ENCODE measurements at places on chromosomes 2 and 18.

DNA sequence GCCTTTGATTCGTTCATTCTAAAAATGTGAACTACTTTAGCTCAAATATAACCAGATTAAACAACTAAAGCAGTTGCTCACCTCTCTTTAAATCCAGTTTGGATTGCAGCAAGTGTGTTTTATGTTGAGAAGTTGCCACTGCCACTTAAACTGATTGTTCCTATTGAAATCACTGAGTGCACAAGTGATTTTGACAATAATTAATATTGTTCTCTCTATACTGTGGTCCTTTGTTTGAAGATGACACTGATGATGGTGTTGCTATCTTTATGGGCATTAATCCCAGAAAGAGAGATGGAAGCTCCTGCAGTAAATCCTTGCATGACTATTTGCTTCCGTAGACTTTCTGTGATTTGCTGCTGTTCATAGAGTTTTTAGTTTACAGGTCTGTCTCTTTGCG, 251.4 kb upstream of the ZEB2 start:
- DNase-seq = no peak

DNA sequence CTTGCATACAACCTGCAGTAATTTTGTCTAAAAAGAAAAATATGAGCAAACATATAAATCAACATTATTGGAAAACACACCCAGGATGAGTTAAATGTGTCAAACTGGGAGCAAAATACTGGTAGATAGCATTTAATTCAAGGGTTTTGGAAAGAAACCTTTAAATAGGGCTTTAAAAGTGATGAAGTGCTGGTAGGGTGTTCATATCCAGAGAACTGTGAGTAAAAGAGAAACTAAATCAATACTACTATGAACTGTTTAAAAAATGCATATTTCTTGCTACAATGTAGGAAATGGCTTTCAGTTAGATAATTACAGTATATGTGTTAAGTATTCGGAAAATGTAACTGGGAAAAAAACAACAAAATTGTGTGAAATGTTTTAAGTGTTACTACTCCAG, 117.8 kb downstream of the ATAD2B start:
- DNase-seq = no peak

DNA sequence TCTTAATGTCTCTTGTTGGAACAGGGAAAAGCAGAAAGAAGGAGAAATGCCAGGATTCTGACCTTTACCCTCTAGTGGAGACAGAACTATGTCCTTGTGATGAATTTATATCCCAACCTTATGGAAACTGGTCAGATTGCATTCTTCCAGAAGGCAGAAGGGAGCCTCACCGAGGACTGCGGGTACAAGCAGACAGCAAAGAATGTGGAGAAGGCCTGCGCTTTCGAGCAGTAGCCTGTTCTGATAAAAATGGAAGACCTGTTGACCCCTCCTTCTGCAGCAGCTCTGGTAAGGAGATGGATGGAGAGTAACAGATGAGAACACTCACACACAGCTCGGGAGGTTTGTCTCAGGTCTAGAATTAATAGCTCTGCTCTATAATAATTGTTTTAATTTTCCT, 552.7 kb upstream of the HNMT start:
- no peak for DNase-seq

DNA sequence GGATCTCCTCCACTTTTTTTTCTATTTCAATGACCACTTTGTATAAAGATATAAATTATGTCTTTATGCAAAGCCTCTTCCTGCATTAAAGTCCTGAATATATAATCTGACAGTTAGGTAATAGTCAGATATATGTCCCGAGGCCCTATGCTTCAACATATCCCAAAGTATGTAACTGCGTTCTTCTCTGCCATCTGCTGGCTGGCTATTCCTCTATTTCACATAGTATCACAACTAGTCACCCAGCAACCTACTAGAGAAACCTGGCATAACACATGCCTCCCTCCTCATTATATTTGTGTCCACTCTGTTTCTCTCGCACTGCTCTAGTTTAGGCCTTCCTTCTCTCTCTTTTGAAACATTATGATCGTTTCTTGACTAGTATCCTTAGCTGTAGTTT, 640.8 kb downstream of the DPP10 start:
- DNase-seq = no peak

GRCh38 chr2:99905025-99905424, 237.4 kb downstream of the AFF3 start:
- DNase-seq = no peak

- DNase-seq = no peak
Measured at GRCh38 chr2:204239411-204240165, 303.0 kb downstream of the ICOS start.

DNA sequence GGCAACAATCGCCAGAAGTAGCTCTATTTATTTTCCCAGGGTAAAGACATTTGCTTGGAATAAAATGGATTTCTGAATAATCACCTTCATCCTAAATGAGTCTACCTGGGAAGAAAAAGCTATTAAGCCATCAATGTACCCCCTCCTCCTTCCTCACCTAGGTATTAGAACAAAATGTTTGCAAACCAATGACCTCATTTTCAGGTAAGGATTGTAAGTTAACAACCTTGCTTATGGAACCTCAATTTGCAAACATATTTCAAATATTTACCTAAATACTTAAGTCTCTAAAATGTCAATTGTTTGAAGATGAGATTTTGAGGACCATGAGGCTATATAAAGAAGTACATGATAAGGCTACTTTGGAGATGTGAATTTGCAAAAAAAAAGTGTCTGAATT, 43.9 kb downstream of the CAVIN2 start:
- DNase-seq = no peak

DNA sequence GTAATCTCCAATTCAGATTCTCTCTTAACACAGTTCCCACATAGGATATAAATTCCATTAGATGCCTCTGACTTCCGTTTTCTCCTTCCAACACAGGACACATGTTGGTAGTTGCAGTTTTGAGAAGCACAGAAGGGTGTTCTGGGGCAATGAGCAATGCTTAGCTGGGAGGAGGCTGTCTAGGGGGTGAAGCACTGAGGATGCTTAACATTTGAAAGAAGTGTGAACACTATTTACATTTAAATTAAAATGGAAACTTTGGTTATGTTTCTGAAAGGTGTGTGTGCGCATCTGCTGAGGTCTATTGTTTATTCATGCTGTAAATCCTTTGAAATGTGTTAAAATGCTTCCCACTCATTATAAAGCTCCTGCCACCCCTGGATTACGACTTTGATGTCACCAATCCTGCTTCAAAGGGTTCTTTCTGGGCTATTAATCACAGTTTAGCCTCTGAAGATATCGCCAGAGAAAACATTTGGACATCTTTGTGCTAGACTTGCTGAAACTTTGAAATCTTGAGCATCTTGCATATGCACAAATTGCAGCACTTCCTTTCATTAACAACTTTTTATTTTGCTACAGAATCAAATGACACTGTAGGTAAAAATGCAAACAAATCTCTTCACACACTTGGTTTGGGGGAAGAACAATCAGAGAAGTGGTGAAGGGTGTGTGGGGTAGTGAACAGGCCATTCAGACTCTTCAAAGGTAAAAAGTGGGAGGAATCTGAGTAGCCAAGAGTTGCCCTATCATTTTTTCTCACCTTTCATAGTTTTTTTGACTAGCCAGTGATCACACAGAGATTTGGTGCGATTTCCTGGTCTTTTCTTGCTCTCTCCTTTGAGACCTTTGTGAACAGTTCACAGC, 258.4 kb downstream of the MYO3B start:
- DNase-seq = no peak

DNA sequence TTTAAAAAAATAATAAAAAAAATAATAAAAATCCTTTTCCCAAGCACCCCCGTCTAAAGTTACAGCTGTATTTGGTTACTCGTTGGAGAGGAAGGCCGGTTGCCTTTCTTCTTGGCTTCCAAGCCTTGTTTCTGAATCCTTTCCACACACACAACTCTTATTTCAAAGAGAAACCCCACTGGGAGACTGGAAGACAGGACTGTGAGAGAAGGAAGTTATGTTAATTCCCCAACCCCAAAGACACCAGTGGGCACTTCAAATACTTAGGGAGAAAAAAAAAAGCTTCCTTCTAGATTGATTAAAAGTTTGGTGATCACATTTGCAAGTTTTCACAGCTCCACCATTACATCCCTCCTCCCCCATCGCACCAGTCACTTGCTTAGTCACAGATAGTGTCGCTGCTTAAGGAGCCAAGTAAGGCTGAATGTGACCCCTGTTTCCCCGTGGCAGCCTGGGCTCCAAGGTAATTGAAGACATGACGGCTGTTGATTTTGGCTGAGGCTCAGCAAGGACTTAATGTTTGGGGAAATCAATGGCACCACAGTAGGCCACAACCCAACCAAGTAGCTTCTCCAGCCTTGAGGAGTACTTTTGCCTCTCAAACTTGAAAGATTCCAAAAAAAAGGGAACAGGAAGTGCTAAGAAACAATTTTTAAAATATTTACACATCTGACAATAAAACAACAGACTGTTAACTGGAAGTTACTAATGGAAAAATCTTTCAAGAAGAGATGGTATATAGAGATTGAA, 40.8 kb upstream of the FRZB start:
- no peak for DNase-seq

GRCh38 chr18:27954226-27954625, 222.7 kb downstream of the CDH2 start:
- no peak for DNase-seq

DNA sequence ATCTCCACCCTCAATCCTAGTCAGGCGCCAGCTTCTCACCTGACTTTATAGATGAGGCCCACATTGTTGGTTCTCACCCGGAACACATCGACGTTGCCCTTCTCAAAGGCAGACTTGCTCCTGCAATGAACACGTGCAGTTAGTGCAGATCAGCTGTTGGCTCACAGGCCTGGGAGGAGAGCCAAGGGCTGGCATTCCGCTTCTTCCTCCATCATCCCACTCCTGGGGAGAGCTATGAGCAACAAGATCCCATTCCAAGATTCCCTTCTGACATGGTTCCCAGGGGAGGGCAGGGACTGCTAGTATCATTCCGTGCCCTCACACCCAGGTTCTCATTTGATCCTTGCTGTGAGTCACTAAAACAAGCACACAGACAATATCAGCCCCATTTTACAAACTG, 15.1 kb downstream of the LOXHD1 start:
- DNase-seq = no peak

DNA sequence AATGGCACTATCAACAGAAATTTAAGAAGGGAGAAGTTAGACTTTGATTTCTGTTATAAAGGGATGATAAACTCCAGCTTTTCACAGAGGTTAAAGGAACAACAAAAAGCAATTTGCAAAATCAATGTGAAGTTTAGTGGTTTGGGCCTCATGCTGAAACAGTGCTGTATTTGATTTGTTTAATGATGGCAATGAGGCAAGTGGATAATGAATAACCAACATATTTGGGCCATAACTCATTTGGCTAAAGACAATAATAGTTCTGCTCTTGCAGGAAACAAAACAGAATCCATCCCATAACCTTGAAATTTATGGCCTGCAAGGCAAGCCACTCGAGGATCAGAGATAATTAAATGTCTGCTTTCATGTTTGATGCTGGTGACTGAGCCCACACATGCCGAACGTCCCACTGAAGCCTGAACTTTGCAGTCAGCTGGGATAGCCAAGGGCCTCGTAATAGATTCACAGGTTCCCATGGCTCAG, 56.5 kb downstream of the TPGS2 start:
- no peak for DNase-seq

DNA sequence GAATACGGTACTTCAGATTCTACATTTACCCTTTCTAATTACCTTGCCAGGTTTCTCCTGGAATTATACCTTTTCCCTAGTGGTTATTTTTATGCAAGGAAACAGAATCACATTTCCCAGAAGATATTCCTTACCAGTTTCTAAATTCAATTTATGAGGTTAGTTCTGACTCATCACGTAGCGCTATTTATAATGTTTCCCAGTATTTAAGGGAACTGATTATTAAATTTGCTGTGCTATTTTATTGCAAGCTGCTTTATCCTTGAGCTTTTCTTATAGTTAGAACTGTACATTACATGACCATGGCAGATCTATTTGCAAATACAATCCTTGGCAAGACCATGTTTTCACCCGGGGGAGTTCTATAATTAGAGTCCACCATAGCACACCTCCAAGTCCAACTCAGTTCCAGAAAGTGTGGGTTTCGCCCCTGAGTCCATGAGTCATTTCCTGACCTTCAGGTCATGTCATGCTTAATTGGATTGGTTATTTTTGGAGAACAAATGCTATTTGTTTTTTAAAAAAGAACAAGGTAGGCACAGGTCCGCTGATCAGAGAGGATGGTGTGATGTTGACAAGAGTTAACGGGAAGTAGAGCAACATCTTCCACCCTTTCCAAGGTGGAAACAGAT, 126.6 kb downstream of the ZNF532 start:
- no peak for DNase-seq

DNA sequence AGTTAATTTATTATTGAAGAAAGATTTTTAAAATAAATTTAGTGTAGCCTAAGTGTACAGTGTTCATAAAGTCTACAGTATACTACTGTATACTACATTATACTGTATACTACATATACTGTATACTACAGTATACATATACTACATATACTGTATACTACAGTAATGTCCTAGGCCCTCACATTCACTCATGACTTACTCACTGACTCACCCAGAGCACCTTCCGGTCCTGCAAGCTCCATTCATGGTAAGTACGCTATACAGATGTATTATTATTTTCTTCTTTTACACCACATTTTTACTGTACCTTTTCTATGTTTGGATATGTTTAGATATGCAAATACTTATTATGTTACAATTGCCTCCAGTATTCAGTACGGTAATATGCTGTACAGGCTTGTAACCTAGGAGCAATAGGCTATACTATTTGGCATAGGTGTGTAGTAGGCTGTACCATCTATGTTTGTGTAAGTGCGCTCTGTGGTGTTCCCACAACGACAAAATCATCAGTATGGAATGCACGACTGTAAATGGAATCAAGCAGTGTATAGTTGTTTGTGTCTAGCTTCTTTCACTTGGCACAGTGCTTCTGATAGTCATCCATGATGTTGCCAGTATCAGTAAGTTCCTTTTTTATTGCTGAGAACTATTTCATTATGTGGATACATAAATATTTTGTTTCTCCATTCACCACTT, 245.7 kb downstream of the MTX2 start:
- DNase-seq = no peak

- no peak for DNase-seq
Measured at GRCh38 chr2:76194031-76194775, 483.5 kb upstream of the GCFC2 start.

GRCh38 chr2:30766666-30767065, 40.6 kb downstream of the CAPN13 start:
- no peak for DNase-seq

DNA sequence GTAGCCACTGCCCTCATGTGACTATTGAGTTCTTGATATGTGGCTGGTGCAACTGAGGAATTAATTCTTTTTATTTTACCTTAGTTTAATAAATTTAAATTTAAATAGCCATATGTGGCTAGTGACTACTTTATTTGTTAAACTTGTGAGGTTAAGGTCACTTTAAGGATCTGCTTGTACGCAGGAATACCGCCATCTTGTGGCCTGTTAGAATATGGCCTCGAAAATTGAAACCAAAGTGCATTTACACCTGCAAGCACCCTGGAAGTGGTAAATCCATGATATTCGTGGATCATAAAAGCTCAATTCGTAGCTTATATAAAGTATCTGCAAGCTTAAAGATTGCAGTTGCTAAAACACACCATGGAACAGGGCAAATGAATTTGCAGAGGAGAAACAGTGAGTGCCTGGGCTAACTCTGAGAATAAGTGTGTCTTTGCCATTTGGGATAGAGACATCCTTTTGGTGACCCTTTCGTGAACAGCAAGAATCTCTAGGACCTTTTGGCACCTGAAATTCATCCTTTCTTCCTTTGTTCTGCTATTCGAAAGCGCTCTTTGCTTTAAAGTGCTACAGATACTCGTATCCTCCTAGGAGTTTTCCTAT, 59.9 kb upstream of the REG3A start:
- no peak for DNase-seq

Data from memory B cell (primary cell).